Activated naive CD4-positive, alpha-beta T cell (primary cell): ENCODE measurements at places on chromosomes 7 and 10.

DNA sequence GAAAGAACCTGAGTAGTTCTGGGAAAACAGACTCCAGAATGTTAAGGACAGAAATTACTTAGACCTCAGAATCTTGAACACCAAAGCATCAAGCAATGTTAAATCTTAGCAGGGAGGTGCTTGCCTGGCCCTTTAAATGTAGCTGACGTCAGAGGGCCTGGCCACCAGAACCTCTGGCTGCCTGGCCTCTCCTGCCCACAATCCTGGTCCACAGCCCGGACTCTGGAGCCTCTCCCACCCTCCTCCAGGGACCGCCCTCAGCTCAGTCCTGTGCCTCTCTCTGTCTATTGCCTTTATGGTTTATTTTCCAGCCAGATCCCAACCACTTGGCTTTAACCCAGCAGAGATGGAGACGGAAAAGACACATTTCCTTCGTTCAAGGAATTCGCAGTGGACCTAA lies 42.2 kb upstream of the EGR2 start:
- DNase-seq = no peak

GRCh38 chr10:13470270-13470669 lies 58.5 kb downstream of the BEND7 start:
- DNase-seq = no peak

- no peak for DNase-seq
Measured at GRCh38 chr10:124763267-124763666, 19.1 kb upstream of the FAM53B start.

GRCh38 chr7:44460325-44460724 lies 30.1 kb downstream of the NUDCD3 start:
- DNase-seq = no peak

- no peak for DNase-seq
Measured at GRCh38 chr10:132711613-132712121, 74.3 kb downstream of the NKX6-2 start.

DNA sequence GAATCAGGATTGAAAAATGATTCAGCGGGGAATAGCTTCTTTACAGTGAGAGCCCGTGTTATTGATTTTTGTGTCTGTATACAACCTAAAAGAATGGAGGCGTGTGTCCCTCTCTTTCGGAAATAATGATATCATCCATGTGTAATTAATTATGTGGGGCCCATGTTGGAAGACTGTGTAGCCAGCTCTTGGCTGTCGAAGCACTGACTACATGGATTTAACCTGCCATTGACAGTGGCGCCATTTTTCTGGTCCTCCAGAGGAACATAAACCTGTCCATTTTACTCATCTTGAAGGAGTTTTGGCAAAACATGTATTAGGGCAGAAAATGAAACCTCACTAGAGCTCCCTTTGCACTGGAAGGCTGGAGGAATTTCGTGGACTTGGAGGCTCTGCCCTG lies 119.6 kb downstream of the ITIH5 start:
- no peak for DNase-seq

- no peak for DNase-seq
Measured at GRCh38 chr7:92641921-92642511, 51.8 kb upstream of the FAM133B start.

- DNase-seq = no peak
Measured at GRCh38 chr7:106101726-106102125, 10.4 kb downstream of the SYPL1 start.

DNA sequence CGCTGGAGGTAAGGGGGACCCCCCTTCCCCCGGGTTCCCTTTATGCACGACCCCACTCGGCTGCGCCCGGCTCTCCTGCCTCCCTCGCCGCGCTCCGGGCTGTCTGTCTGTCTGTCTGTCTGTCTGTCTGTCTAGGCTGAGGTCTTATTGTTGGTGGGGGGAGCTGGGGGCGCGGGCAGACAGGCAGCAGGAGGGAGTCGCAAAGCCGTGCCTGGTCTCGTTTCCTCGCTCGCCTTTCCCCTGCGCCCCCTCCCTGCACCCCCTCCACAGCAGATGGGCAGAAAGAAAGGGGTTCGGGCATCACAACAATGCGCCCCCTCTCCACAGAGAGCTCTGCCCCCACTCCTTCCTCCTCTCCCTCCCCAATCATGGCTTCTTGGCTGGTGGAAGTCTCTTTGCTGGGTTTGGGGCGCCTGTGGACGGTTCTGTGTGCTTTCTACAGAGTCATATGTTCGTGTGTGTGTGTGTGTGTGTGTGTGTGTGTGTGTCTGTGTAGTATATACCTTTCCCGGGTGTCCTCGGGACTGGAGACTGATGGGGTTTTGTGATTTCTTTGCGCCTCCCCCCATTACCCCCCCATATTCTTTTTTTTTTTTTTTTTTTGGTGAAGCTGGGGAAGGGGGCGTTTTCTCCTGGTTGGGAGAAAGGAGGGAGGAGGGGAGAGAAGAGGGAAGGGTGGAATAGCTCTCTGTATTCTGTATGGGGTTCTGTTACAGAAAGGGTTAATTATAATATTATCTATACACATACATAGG lies 1.9 kb downstream of the AUTS2 start:
- no peak for DNase-seq

DNA sequence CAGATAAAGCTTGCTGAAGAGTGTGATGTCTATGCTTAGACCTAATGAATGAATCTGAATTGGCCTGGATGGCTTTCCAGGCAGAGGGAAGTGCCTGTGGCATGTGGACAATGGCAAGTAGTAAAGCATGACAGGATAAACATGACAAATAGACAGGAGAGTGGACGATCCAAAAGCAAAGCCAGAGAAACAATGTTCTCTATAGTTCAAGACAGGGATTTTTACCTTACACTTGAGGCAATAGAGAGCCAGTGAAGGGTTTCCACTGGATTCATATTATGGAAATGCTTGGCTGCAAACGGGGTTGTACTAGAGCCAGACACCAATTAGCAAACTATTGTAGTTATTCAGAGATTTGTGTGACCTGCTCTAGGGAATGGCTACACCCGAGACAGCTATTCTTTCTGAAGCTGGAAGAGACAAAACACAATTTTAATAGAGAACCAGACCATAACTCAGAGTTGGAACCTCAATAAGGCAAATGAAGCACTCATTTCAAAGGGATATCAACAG lies 2.3 kb downstream of the AGMO start:
- no peak for DNase-seq

DNA sequence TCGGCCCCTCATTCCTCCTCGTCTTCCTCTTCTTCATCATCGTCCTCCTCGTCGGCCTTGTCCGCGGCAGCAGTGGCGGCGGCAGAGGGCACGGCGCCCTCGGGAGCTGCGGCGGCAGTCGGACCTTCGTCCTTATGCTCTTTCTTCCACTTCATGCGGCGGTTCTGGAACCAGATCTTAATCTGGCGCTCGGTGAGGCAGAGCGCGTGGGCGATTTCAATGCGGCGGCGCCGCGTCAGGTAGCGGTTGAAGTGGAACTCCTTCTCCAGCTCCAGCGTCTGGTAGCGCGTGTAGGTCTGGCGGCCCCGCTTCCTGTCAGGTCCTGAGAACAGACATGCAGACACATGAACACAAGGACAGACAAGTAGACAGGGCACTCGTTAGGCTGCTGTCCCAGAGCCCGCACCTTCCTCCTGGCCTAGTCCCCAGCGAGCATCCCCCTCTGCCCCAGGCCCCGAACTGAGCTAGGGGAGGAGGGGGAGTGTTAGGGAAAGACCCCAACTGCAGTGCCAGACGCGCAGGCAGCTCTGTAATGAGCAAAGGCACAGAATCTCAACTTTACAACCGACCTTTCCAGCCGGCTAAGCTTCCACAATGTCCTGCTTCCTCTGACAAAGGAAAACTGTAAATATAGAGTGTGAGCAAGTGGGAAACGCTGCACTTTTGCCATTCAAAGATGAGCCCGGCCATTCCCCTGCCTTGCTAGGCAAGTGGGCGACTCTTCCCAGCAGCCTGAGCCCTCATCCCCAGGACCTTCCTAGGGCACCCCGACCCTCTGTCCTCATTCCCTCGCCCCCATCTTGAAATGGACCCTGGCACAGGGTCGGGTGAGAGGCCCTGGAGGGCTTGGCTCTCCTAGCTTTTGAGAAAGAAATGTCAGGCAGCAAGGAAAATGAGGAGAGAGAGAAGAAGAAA lies 1.3 kb downstream of the HOXA7 start:
- no peak for DNase-seq

DNA sequence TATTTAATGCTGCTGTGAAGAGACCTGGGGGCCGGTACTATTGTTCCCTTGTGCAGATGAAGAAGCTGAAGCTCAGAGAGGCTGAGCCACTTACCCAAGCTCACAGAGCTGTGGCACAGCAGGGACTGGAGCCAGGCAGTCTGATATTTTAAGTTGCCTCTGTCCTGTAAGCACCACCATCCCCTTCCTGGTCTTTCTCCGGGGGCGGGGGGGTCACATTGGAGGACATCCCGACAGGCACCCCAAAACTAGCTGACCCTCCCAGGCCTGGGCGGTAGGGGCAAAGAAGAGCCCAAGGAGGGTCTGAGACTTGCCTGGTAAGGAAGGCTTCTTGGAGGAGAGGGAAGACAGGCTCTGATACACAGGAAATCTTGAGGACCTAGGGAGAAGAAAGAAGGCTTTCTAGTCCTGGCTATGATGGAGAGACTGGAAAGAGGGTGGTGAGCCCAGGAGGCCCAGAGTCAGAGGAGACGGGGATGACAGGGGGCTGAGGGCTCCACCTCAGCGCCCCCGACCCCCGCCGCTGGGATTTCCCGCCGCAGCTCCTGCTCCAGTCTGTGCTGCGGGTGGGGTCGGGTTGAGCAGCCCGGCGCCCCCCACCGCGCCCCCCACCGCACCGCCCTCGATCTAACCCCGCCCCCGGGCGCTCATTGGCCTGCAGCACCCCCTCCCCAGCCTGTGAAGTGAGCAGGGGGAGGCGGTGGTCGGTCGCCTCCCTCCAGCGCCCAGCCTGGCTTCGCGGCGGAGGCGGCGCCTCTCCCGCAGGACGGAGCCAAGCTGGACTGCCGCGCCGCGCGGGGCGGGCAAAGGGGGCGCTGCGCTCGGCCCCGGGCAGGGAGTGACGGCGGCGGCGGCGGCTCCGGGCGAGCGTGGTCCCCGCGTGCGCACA lies at the start of gene ADCYAP1R1:
Gene ADCYAP1R1, plus strand, starts transcription at position 711 of the 889 bp plus-strand sequence. CDS start 10,957 bp downstream, outside the sequence.
- DNase-seq = no peak

DNA sequence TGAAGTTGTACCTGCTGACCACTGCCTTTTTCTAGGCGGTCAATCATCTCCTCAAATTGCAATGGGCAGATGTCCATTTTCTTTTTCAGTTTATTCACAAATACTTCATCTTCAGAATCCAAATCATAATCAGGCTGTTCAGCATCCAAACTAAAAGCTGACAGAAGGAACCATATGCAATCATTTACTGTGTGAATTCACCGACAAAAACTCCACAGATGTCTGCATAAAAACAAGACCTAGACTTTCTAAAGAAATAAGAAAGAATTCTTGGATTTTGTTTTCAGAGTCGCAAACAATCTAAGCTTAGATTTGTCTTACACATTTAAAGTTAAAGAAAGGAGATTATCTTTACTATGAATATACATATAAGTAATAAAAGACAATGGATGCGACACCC lies 53.4 kb downstream of the EPC1 start:
- DNase-seq = no peak

DNA sequence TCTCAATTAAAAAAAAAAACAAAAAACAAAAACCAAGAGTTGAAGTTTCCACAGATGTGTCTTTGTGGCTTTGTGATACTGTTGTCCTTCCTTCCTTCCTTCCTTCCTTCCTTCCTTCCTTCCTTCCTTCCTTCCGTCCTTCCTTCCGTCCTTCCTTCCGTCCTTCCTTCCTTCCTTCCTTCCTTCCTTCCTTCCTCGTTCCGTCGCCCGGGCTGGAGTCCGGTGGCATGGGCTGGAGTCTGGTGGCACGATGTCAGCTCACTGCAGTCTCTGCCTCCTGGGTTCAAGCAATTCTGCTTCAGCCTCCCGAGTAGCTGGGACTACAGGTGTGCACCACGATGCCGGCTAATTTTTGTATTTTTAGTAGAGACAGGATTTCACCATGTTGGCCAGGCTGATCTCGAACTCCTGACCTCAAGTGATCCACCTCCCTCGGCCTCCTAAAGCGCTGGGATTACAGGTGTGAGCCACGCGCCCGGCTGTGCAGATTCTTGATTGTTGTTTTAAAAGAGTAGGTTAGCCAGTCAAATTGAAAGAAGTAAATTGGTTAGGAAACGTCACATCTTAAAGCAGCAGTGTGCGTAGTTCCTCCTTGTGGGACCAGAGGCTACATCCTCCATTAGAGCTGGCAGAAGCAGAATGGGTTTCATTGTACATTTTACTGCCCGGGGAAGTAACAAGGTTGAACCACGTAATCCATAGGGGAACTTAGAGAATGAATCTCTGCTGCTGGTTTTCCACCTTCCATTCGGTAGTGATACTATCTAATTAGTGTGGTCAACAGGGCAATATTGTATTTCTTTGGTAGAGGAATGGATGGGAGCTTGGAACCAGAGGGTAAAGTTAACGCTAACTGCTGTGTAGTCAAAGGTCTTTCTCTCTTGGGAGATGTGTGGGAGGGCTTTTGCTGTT lies 20.6 kb downstream of the DNAJB6 start:
- no peak for DNase-seq

DNA sequence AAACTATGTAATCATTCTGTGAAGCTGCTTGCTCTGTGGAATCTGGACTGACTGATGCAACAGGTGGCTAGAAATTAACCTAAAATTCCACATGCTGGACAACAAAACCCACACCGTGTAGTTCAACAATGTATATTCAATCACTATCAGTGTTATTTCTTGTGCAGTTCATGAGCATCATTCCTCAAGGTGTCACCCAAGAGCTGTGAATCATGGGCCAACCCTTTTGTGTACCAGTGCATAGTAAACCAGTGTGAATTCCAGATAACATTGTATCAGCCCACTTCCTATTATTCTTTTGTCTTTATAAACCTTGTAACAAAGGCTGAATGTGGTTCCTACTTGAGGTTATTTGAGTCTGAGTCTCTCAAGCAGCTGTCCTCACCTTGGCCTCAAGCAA lies 905.2 kb upstream of the ZNF722 start:
- no peak for DNase-seq
